ENCODE measurements at places on chromosomes 6 and 20.

- DNase-seq = no peak
These were observed 608.1 kb downstream of the HACE1 start for GRCh38 chr6:104251651-104252050.

DNA sequence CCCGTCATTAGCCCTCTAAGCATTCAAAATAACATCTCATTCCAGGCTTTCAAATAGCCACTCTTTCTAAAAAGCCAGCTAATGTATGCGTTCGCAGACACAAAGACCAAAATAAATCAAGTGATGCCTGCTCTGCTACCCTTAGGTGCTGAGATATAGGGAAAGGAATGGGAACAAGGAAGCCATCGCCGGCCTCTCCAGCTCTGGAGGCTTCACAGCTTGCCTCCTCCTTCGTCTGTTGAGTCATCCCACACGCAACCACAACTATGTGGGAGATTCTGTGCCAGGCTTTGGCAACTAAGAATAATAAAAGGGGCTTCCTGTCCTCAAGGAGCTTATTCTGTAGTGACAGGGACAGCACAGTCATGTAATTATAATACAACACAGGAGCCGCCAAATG lies 27.3 kb upstream of the SLC22A23 start:
- no peak for DNase-seq

DNA sequence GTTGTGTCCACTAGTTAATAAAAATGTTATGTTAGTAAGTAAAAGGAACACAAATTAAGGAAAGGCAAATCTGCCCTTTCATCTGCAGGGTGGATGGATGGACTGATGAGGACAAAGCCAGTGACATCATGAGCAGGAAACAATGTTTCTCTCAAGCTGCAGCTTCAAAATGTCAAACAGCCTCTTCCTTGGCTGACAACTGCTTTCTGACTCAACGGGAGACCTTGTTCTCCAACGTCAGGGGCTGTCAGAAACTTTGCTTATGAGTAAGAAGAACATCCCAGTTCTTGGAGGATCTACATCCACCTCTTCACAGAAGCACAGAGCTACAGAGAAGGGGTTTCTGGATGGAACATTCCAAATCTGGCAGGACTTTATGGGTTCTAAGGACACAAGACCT lies 6.0 kb downstream of the CST2 start:
- no peak for DNase-seq

DNA sequence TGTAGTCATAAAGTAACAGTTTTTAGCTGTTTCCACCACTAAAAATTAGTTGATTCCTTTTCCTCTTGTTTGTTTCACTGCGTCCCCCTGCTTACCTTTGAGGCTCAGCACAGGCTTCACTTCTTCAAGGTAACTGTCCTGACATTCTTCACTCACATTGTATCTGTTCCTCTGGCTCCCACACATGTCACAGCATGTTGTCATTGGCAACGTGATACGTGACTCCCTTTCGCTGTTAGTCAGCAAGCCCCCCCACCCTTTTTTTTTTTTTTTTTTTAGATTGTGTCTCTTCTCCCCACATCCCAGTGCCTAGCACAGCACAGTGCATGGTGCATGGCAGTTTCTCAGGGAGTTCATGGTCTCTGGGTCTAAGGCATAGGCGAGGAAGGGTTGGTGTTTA lies 13.3 kb downstream of the VAPB start:
- no peak for DNase-seq

DNA sequence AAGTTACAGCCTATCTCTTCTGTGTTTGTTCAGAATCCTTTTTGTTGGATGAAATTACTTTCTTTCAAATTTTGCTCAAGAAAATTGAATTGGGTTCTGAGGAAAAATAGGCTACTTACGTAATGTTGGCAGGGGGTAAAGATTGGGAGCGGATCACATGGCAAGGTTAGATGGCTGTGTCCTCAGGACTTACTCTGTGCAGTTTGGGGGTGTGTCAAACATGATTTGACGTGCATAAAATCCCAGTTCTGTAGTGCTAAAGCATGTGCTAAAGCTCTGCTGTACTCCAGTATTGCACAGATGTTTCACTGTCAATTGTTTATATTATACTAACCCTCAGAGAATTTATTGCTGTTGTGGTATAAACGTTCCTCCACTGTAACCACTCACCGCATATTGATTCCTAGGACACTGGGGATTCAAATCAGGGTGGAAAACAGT lies 2.6 kb downstream of the NT5E start:
- no peak for DNase-seq

GRCh38 chr6:14121936-14122344 lies 4.4 kb downstream of the CD83 start:
- no peak for DNase-seq

DNA sequence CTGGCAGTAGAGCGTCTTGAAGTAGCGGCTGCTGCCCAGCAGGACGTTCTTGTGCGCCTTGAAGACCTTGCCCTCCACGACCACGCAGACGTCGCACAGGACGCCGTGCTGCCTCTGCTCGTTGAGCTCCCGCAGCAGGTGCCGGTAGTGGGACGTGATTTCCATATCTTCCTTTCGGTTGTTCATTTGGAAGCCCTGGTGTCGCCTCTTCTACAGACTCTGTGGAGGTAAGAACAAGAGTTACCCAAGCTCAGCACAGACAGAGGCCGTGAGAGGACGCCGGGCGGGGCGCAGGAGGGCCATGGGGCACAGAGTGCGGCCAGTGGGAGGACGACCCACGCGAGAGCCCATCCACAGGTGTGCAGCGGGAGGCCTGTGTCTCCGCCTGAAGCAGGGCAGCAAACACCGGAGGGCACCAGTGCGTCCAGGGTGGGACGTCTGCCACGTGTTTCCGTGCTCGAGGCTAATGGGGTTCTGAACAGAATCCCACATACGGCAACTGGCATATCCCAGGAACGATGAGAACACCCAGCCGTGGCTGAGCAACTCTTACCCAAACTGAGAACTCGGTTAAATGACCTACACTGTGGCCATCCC lies 40.4 kb downstream of the ZBTB46 start:
- DNase-seq = no peak
